Glomerular endothelial cell (primary cell): ENCODE measurements at places on chromosomes 4 and X. TPM values are rescaled to one million over a fixed set of nuclear protein-coding genes. Genes with fewer than 3 reads are reported as not detected.

- no peak for DNase-seq
Measured at GRCh38 chr4:140255927-140256326, 101.9 kb upstream of the MAML3 start.

DNA sequence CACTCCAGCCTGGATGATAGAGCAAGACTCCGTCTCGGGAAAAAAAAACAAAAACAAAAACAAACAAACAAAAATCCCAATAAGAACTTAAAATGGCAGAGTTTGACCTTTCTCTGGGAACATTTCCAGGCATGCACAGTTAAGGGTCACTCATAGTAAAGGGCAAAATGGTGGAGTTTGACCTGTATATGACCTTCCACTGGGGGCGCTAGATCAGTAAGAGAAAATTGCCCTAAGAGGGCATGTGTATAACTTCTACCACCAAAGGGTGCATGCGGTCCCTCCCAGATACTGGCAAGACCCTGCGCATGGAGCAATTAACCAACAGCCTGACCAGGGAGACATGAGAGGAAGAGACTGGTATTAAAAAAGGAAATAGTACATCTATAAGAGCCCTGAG lies 177.2 kb downstream of the MOSPD2 start:
- no peak for DNase-seq

- no peak for DNase-seq
Measured at GRCh38 chr4:22315628-22316027, 200.2 kb downstream of the ADGRA3 start.

Gene PAGE1
- not detected in 2 replicates for total RNA-seq

Gene SULT1B1
- 0.24 and 1.1 TPM in 2 replicates for total RNA-seq

Gene NXF2B
- not detected in 2 replicates for total RNA-seq

Gene RHOXF2
- not detected in 2 replicates for total RNA-seq
